ENCODE measurements at places on chromosomes 4 and X. TPM values are rescaled to one million over a fixed set of nuclear protein-coding genes. Genes with fewer than 3 reads are reported as not detected.

NUDT10 gene
- total RNA-seq: 0.62 TPM

DHX15 gene
- 144 TPM for total RNA-seq

ASB9 gene
- 1.6 TPM for total RNA-seq

ASB12 gene
- 0.06 TPM for total RNA-seq

CLNK gene
- total RNA-seq: not detected

PPEF2 gene
- not detected for total RNA-seq

FAT1 gene
- total RNA-seq: 274 TPM

All from aortic smooth muscle cell (primary cell).